Parietal lobe (tissue), 2 donors: ENCODE measurements at places on chromosomes 6 and 20. TPM values are rescaled to one million over a fixed set of nuclear protein-coding genes. Genes with fewer than 3 reads are reported as not detected.

Gene BMP6
- total RNA-seq, result 3.4 TPM

Gene SRSF6
- total RNA-seq, result 63.2 TPM

Gene ENPP4
- 19.7 TPM for total RNA-seq

Gene ZNF311
- total RNA-seq, result 8.1 TPM

Gene CD83
- total RNA-seq, result 19.7 TPM

Gene PREX1
- total RNA-seq, result 45.7 TPM

Gene CCR6
- not detected for total RNA-seq

Gene TCFL5
- 8.1 TPM for total RNA-seq

Gene ZNF184
- 29.1 TPM for total RNA-seq

Gene VSX1
- not detected for total RNA-seq

Gene VWA7
- 0.31 TPM for total RNA-seq

Gene VGLL2
- not detected for total RNA-seq

Gene HLA-DRA
- total RNA-seq, result 2.2 TPM

Gene DNMT3B
- total RNA-seq, result 11.9 TPM

Gene DNAH8
- total RNA-seq, result under 0.01 TPM

Gene TCEA2
- 44.8 TPM for total RNA-seq

Gene SOX18
- 0.63 TPM for total RNA-seq

Gene EPB41L1
- 111 TPM for total RNA-seq

Gene OR12D3
- not detected for total RNA-seq

Gene FOXF2
- total RNA-seq, result 2.5 TPM

Gene VNN1
- not detected for total RNA-seq

Gene SIRPD
- not detected for total RNA-seq

Gene HDGFL1
- total RNA-seq, result not detected
